Lung microvascular endothelial cell (primary cell): ENCODE measurements at places on chromosomes 5 and 9. TPM values are rescaled to one million over a fixed set of nuclear protein-coding genes. Genes with fewer than 3 reads are reported as not detected.

The TMC1 gene
- total RNA-seq: 0.20 and 0.22 TPM in 2 replicates

The FST gene
- total RNA-seq: 7.6 and 29.0 TPM in 2 replicates

The CACNA1B gene
- under 0.01 TPM in 2 replicates for total RNA-seq

The SURF2 gene
- total RNA-seq: 8.9 and 10.5 TPM in 2 replicates

The AKNA gene
- total RNA-seq: 0.20 and 0.87 TPM in 2 replicates

The ERAP2 gene
- 31.2 and 56.9 TPM in 2 replicates for total RNA-seq

The TAF11L2 gene
- not detected in 2 replicates for total RNA-seq

DNA sequence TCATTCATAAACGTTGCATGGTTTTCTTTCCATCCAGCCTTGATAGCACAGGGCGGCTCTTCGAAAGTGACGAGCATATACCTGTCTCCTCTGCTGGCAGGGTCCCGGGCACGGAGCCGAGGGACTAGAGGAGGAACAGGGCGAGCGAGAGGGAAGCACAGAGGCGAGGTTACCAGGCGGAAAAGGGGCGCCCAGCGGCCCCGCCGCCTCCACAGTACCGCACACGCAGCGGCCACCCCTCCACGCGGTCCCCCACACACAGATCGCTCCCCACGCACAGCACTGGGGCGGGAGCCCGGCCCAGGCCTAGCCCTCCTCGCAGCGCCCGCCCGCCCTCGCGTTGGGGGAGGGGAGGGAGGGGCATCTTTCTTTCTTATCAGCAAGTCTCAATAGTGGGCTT is 296.6 kb upstream of the DAB2 start:
- DNase-seq: no peak

DNA sequence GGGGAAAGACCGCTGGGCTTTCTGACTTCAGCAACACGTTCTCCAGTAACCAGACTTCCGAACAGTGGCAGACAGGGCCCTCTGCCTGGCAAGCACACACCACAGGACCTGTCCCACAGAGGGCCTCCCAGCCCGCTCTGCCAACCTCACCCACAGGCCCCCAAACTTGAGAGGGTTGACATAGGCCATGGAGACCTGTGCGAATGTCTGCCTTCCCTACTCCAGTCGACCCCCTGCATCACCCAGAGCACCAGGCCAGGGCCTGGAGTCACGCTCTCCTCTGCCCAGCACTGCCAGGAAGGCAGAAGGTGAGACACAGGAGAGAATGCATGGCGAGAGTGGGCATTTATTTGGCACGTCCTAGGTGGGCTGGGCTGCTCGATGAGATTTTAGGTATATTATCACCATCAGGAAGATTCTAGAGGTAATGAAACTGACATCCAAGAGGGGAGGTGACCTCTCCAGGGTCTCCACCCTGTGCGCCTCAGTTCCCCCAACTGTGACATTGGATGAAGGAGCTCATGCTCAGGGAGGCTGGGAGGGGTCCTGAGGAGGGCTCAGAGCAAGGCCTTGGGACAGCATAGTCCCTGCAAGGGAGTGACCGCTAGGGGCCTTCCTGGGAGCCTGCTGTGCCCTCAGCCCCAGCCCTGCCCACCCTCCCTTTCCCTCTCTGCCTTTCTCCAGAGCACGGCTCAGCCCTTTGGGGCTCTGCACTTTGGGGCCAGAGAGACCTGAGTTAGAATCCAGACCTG is 54.9 kb downstream of the DUSP1 start:
- DNase-seq: no peak

- DNase-seq: no peak
These were observed 68.3 kb upstream of the IFNE start for GRCh38 chr9:21550392-21550791.

- no peak for DNase-seq
These were observed 6.2 kb downstream of the FER start for GRCh38 chr5:108753877-108754276.

DNA sequence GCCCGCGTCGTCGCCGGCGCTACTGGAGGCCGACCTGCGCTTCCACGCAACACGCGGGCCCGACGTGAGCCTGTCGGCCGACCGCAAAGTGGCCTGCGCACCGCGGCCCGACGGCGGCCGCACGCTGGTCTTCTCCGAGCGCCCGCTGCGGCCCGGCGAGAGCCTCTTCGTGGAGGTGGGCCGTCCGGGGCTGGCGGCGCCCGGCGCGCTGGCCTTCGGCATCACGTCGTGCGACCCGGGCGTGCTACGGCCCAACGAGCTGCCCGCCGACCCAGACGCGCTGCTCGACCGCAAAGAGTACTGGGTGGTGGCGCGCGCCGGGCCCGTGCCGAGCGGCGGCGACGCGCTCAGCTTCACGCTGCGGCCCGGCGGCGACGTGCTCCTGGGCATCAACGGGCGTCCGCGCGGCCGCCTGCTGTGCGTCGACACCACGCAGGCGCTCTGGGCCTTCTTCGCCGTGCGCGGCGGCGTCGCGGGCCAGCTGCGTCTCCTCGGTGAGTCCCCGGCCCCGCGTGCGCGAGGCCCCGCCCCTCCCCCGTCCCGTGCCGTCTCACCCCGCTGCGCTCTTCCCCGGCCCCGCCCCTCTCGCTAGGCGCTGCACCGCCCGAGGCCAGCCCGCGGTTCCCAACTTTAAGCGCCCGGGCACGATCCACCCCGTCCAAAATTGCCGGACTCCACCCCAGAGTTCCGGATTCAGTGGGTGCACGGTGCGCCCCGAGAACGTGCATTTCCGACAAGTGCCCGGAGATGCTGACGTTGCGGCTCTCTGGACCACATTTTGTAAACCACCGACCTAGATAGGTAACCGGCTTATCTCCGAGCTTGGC is 42.8 kb downstream of the NEURL1B start:
- DNase-seq: no peak

- DNase-seq: peak; percentile 45
These were observed 209.0 kb downstream of the CSNK1G3 start for GRCh38 chr5:123720955-123721354.

DNA sequence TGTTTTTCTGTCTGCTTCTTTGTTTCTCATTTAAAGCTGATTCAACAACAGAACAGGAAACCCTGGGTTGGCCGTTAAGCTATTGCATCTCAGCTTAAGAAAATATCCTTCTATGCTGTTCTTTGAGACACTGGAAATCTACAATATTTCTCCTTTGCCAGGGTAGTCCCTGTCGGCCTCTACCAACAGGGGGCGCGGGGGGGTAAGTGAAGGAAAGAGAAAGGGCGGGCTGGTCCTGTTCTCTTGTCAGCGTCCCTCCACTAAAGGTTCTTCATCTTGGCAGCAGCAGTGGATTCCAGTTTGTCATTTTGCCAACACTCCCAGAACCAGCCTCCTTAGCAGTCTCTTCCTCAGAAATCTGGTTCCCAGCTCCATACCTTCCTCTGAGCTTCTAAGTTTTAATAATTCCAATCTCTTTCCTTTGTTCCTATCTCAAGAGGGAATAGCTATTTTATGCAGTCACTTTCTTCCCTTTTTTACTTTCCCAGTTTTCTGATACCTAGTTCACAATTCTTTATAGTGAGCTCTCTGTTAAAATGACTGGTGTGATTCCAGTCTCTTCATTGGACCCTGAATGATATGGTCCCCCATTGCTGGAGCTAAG is 222.3 kb downstream of the GLIS3 start:
- DNase-seq: peak; percentile 60

DNA sequence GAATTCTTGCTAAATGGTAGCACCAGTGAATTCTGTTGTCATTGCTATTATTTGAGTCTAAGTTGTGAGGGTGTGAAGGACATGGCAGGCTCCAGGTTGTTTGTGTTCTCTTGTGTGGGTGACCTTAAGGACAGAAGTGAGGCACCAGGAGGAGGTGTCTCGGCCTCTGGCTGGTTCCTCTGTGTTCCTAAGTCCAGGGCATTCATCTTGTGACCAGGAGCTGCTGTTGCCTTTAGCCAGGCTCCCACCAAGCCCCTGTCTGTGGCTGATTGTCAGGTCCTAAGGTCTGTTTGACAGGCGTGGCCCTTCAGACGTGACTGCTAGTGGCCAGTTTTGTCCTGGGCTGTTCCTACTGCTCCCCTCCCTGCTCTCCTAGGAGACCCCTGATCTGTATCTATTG is 89.4 kb downstream of the ANGPTL2 start:
- DNase-seq: no peak

- DNase-seq: no peak
These were observed 378.3 kb downstream of the KIAA0825 start for GRCh38 chr5:94240134-94240533.

DNA sequence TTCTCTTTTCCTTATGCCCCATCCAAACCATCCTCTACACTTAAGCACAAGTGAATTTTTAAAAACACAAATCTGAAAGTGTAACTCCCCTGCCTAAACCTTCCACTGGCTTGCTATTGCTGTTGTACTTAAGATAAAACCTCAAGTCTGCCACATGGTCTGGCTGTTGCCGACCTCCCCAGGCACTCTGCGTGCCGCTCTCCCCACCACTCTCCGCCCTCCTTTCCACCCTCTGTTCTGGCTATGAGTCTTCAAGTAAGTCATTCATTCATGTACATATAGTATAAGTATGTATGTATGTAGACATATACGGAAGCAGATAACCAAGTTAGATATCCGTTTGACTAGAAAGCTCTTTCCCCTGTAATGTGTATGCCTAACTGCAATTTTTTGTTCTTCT is 94.7 kb upstream of the ANKRD55 start:
- no peak for DNase-seq

DNA sequence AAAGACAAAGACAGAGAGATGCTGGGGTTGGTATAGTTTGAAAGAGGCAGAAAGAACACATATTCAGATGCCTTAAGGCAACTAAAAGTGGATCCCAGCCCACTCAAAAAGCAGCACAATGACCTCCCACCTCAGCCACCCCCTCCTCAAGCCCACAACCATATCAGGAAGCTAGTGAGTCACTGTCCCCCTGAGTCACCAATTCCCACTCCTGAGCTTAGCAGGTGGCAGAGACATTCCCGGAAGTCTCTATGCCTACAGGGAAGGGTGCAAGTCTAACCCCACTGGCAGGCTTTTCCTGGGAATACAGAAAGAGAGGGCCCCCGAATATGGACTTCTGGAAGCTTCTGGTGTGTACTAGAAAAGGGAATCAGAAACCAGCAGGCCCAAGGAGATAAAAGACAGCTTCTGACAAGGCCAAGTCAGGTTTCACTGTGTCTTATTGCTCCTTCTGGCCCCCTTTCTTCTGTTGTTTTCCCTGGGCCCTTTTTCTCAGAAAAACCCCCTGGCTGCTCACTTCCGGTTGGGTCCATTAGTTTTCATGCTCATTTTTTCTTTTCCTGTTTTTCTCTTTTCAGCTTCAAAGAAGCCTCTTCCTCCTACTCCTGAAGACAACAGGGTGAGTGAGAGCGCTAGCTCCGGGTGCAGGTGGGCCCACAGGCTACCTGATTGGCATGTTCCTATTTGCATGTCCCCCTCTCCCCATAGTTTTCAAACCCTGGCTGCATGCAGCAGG is 36.8 kb downstream of the ITK start:
- no peak for DNase-seq

GRCh38 chr5:39415201-39415600 is 9.6 kb downstream of the DAB2 start:
- no peak for DNase-seq

DNA sequence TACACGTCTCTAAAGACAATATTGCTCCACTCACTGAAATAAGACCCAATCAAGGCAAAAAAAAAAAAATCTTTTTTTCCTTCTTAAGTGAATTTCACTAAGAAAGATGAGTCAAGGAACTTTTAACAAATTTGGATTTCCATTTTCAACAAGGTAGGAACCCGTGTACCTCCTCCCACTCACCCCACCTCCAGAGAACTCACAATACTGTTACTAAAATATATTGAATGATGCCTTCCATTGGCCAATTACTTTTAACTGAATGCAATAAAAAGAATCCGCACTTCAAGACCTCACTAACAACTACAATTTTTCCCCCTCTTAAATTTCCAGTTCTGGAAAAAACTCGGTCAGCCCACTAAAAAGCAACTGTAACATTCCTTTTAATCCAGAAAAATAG is 50.7 kb downstream of the FBXW11 start:
- no peak for DNase-seq

DNA sequence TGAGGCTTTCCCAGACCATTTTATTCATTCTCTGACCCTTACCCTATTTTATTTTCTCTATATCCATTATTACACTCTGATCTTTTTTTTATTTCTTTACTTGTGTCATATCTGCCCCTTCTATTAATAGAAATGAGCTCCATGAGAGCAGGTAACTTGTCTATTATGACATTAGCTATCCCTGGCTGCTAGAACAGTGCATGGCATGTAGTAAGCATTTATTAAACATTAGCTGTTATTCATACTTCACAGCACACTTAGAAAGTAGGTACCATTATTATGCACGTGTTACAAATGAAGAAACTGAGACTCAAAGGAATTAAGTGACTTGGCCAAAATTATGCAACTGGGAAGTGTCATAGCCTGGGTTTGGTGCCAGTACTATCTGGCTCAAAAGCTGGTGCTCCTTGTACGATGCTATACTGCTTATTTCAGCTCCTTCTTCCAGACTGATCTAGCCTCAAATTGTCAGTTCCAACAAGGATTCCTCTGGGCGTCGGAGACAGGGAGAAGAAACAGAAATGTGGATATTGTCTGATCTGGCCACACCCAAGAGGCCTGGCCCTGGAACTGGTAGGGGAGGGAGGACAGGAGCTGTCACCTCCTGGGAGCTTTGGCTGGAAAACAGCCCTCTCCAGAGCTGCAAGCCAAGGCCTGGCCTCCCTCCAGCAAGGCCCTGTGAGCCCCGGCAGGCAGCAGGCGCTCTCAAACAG is 10.8 kb upstream of the NIPAL4 start:
- DNase-seq: no peak

- no peak for DNase-seq
These were observed 556.1 kb downstream of the CDH9 start for GRCh38 chr5:26482076-26482809.

DNA sequence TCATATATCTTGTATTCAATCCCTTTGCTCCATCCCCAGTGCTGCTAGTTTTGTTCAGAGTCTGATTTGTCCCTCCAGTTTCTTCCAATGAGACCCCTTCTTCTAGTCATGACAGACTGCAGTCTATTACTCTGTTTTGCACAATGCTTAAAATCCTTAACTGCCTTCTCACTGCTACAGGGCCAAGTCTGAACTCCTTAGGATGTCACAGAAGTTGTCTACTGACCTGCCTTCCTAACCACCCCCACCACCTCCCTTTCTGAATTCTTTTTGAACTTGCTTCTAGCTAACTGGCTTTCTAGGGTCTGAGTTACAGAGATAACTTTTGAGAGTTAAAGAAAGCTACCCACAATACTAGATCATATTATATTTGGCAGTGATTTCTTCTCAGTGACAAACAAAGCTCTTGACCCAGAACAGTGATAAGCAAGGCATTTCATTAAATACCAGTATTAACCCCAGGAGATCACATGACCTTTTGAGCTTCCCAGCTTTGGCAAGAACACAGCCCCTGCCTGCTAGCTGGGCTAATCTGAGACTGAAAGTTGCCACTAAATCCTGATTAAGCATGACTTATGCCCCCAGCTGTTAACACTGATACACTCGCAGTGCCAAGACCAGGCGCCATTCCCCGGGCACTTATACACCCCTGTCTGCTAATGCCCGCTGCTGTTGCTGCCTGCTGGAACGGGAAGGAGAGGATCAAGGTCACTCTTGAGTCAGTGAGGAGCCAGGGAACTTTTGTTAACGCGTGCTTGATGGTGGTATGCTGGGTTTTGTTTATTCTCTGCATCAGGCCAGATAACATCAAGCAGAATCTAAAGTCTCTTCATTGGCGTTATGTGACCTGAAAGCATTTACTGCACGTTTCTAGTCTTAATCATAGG is 36.4 kb upstream of the ADAMTSL1 start:
- peak; percentile 30 for DNase-seq

GRCh38 chr5:75338408-75338807 is 1.4 kb downstream of the HMGCR start:
- no peak for DNase-seq
